Fibroblast of skin of abdomen (primary cell): ENCODE measurements at places on chromosomes 2 and 18.

DNA sequence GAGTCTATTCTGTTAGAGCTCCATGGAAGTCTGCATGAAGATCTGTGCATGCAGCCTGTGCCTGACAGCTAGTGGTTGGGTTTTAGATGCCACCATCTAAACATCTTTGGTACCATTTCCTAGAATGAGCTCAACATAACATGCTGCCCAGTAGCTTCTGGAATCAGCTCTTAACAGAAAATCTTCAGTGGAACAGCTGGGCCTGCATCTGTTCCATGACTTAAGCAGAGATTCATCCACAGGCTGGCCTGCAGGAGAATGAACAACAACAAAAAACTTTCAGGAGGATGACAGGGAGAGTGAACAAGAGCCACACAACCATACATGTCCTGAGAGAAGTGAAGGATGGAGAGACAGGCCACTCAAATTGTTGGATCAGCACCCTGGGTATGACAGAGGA, 316.6 kb downstream of the RDH14 start:
- DNase-seq = no peak

DNA sequence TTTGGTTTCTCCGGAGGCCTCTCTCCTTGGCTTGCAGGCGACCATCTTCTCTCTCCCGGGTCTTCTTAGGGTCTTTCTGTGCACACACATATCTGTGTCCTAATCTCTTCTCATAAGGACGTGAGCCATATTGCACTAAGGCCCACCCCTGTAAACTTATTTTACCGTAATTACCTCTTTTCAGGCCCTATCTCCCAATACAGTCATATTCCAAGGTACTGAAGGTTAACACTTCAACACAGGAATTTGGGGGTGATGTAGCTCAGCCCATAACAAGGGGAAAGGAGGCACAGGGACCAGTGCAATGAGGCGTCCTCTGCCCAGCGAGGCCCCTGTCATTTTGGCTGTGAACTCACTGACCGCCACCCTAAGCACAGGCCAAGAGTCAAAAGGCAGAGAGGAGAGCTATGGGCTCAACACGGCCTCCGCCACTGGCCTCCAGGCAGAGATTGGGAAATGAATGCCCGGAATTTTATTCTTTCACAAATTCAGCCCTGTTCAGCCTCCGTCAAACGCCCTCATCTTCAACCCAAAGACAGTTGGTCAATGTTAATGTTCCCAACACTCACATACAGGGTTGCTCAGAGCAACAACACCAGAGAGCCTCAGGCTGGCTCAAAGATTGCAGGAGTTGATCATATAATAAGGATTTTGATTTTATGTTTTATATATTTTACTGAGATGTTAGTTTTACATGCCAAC, 15.9 kb upstream of the NMUR1 start:
- DNase-seq = no peak

DNA sequence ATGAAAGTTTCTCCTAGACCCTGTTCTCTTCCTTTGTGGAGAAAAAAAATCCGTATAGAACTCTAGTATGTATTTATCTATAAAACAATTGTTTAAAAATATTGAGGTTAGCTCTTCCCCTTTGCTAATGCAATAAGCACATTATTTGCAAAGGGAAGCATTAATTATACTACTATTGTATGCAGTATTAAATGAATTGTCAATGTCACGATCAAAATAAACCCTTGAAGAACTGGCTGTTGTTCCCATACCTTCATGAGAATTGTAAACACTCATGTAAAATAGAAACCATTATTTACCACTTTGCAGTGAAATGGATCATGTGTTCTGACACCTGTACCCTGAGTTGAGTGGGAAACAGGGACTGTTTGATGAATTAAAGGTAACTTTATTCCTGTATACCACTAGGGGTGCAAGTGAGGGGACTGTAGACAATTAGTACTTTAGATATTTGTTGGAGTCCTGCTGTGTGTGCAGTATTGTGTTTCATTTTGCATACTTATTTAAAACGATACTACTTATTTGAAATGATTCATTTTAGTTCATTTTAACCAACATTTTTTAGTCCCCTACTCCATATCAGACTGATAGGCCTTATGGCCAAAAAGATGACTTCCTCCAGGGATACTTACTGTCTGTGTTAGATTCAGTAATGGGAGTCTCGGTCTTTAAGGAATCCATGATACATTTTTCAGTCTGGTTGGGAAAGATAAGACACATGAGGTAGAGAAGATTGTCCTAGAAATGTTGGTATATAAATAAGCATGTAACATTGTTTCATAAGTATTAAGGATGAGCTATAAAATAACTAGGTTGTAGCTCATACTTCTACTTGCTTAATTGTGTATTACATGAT, 7.9 kb downstream of the PKP4 start:
- DNase-seq = no peak

DNA sequence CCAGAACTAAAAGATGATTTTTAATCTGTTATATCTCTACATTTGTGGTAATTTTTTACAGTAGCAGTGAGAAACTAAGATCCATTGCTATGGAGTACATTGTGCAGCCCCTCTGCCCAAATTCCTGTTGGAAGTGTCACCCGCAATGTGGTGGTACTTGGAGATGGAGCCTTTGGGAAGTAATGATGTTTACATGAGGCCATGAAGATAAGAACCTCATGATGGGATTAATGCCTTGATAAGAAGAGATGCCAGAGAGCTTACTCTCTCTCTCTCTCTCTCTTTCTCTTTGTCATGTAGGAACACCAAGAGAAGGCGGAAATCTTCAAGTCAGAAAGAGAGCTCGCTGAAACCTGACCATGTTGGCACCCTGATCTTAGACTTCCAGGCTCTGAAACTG, 535.4 kb downstream of the PID1 start:
- DNase-seq = no peak

DNA sequence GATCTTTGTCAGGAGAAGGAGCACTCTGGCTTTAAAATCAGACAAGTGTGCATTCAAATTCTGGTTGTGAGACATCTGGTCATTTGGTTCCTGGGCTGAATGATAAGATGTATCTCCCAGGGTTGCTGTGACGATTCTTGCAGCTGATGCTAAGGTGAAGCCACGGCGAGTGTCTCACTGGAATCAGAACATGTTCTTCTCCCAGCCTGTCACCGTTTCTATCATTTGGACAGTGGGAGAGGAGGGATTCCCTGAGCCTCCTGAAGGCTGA, 68.3 kb downstream of the NCK2 start:
- DNase-seq = no peak

DNA sequence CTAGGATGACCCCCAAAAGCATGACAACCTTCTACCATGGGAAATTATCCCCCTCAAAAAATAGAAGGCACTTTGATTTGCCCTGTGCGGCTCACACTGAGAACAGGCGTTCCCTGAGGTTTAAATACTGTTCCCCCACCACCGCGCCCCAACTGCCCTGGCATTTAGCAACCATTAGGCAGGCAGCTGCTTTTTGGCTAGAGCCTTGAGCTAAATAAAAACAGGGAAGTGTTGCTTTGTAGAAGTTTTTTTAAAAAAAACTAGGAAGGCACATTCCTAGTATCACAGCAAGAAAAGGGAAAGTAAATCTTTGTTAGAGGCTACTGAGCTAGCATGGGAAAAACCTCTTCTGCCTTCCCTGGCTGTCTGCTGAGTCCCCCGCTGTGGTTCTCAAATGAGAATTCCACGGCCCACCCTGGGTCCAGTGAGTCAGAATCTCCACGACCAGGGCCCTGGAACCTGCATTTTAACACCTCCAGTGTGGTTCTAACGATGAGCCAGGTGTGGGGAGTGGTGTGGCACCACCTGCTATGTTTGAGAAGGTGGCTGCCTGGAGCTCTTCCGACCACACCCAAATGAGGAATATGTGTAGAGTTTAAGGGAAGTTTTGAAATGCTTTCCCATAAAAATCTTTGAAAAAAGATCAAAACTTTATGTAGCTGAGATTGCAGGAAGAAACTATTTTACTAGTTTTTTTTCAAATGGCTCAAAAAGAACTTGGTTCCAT, 66.4 kb downstream of the VIT start:
- no peak for DNase-seq
